ENCODE measurements at places on chromosomes 7 and 10.

- DNase-seq = no peak
Measured at GRCh38 chr10:94315024-94315451, 47.7 kb downstream of the NOC3L start.

DNA sequence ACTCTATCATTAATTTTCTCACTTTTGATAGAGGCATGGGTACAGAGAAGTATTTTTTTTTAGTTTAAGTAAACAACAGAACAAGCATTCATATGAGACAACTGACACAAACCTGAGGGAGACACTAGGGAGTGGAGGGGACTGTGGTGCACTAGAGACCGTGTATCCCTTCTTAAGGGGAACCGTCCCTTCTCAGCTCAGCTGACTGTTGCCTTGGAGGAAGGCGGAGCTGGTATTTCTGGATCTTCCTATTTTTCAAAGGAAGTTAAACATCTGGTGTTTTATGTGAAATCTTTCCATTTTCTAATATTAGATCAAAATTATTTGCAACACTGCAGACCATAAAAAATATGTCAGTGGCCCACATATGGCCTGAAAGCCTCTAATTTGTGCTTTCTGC is 113.6 kb upstream of the MACROH2A2 start:
- no peak for DNase-seq

DNA sequence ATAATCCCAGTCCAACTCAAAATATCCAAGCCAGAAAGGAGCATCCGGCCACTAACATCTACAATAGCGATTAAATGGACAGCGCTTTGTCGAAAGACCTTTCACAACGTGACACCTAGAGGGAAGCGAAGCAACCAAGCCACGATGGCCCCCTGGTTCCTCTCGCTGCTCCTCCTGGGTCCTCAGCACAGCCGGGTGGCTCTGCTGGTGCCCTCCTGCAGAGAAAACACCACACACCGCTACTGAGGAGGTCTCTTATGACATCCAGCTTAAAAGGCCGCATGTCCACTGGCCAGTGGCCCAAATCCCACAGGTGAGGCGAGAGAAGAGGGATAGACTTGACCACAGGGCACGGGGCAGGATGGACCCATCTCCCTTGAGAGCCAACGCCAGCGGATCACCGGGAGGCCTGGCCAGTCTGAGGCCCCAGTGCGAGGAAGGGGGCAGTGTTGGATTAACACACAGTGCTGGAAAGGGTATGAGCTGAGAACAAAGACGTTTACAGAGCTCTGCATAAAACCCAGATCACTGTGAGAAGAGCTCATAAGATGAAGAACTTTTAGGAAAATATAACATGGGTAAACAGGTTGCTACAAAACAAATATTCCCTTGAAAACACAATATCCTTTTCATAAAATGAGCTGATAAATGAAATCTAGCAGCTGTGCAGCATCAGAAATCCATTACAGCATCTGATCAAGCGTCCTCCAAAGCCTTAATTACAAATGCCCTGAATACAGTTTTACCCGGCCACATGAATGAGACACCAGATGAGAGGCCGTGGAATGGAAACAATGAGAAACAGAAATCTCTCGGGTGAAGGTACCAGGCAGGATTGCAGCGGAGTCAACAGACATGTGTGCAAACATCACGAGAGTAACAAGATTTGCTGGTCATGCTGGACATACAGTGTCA is 236.7 kb downstream of the DIP2C start:
- DNase-seq = no peak

DNA sequence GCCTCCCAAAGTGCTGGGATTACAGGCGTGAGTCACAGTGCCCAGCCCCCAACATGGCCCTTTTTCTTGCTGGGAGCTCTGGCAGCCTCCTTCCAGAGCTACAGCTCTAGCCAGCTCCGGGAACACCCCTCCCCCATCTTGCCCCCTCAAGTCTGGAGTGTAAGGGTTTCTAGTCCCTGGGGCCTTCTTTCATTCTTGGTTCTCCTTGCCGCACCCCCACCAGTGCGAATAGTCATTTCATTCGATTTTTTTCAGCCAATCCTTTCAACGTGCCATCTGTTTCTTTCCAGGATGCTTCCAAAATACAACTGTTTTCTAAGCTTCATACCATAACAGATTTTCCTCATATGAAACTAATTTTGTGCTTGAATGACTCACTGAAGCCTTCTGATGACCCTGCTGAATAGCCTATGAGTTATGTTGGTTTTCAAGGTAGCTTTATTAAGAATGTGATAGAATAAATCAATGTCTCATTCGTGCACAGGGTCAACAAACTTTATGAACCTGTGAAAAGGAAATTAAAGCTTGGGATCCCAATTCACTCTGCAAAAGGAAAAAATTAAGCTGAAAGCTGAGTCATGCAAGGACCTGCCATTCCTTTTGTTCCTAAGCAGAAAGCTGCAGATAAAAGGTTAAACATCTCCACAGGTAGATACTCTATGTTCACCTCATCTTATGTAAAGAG is 38.6 kb downstream of the CDC14C start:
- DNase-seq = no peak

DNA sequence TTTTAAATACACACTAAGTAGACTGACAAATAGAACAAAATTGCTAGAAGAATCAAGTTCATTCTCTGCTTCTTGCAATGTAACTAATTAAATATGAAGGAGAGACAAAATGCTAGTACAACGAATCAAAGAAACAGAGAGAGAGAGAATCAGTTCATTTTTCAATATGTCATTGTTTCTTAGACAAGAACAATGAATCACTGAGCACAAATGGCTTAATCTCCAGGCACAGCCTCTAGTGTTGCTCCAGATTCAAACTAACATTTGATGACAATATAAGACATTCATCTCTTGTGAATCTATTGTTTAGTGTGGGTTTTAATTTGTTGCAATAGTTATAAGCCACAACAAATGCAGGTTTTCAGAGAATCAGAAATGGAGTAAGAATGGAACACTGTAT is 357.4 kb upstream of the TMEM229A start:
- DNase-seq = no peak

DNA sequence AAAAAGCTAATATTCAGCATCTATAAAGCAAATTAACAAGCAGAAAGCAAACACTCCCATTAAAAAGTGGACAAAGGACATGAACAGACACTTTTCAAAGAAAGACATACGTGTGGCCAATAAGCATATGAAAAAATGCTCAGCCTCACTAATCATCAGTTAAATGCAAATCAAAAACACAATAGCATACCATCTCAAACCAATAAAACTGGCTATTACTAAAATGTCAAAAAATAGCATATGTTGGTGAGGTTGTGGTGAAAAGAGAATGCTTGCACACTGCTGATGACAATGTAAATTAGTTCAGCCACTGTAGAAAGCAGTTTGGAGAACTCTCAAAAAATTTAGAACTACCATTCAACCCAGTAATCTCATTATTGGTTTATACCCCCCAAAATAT is 284.6 kb upstream of the KCND2 start:
- no peak for DNase-seq

DNA sequence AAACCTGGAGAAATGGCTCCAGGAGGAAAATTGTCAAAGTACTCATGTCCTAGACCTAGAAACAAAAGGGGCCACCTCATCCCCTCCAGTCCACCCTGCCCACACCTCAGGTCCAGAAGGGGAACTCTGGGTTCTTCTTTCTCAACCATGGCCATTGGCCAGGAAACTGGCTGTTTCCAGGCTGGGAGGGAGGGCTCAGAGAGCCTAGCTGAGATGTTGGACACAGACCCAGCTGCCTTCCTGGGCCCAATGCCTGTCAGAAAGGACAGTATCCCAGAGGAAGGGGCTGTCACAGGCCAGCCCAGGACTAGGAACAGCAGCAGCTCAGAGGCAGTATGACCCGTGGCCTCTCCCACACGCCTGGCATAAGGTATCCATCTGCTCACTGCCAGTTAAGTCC is 9.6 kb downstream of the GRID1 start:
- DNase-seq = no peak
